ENCODE measurements at places on chromosomes 5 and 9.

DNA sequence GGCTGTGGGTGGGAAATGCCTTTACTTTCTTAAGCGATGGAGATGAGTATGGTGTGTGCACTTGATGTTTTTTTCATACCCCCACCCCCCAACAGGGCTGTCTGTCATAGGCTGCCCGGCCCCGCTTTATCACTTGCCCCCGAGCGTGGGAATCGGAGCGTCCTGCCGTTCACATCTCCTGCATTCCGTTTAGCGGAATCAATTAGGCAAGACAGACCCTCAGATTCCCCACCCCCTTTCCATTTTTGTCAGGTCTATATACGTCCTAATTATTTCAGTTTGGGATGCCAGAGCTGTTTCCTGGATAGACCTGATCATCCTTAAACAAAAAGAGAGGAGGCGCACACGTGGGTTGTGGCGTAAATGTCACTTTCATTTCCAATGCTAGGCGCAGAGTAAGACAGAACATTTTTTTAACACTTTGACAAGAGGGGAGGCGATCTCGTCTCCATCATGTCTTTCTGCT, 217.2 kb downstream of the MEF2C start:
- DNase-seq = no peak

- no peak for DNase-seq
Measured at GRCh38 chr9:35001285-35001677, 11.7 kb downstream of the DNAJB5 start.

GRCh38 chr5:9895302-9895645, 265.1 kb upstream of the TAS2R1 start:
- no peak for DNase-seq

- DNase-seq = no peak
Measured at GRCh38 chr9:106643211-106643930, 219.6 kb upstream of the ZNF462 start.

- DNase-seq = no peak
Measured at GRCh38 chr9:7315746-7316145, 483.8 kb downstream of the DMAC1 start.

DNA sequence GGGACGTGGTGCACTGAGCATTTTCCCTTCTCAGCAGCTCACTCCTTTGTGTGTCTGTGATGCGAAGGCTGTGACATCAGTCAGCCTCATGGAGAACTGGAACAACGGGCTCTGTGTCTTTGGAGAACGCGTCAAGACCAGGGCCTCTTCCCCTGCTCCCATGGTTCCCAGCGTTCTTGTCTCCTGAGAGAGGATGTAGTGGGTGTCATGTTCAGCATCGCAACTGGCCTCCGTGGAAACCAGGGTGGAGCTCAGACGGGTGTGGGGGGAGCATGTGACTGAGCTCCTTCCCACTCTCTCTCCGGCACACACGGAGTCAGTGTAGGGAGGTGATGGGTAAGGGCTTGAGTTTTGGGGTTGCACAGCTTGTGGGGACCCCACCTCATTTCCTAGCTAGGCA, 59.7 kb downstream of the TENT4A start:
- no peak for DNase-seq

DNA sequence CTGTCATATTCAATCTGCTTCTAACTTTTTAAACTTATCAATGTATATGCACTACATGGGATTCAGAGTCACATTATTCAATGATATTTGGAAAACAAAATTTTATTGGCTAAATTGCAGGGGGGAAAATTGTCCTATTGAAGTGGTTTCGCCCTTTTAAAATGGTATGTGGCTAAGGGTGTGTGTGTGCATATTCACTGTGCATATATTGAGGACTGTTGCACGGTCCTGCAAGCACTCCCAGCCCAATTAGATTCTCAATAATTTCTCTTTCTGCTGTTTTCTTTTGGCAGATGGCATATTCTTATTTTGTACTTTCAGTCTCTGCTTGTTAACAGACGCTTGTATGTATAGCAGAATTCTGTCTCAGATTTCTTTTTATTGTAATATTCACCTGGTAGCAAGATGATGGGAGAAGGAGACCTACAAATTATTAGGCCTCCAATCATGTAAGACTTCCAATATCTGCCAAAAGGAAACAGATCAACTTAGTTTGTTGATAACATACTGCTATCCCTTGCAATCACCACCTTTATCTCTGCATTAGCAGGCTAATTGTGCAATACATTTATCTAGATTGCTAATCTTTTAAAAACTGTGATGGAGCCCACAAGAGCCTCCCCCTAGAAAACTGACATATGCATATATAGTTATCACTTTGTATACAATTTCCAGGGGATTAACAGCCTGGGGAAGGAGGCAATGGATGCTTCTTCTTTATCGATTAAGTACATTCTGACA, 411.5 kb downstream of the PLK2 start:
- DNase-seq = no peak

GRCh38 chr5:93998951-93999455, 257.6 kb upstream of the POU5F2 start:
- no peak for DNase-seq

- no peak for DNase-seq
Measured at GRCh38 chr5:14593326-14594021, 11.9 kb downstream of the OTULINL start.

DNA sequence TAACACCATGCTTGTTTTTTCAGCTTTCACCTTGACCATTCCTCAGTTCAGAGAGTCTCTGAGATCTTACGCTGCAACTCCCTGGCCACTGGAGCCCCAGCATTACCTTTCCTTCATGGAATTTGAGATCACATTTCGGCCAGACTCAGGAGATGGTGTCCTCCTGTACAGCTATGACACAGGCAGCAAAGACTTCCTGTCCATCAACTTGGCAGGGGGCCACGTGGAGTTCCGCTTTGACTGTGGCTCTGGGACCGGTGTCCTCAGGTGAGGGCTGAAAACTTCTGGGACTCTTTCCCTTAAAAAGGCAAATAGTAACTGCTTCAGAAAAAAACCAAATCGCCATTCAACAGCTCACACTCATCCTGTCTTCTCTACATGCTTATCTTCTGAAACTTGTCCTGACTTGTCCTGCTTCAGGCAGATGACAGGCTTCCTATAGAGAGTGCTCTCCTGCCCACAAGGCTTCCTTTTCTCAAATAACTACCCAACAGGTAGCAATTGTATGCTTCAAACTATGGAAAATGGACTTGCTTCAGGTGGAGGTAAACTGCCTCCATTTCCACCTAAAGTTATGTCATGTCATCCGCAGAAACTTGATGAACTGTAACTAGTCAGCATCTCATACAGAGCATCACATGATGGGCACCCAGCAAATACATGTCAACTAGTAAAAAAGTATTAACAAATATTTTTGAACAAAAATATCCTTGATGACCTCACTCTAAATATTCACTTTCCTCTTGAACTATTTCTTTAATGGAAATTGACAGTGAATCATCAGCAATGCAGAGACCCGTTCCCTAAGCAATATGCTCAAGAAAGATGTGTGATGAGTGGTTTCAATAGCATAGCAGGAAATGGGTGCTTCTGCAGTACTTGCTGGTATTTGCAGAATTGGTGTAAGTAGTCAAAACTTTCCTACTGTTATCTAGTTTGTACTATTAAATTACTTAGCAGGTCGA, 129.2 kb downstream of the LIFR start:
- DNase-seq = peak; percentile 87

- no peak for DNase-seq
Measured at GRCh38 chr9:33130961-33131789, 36.0 kb downstream of the B4GALT1 start.

DNA sequence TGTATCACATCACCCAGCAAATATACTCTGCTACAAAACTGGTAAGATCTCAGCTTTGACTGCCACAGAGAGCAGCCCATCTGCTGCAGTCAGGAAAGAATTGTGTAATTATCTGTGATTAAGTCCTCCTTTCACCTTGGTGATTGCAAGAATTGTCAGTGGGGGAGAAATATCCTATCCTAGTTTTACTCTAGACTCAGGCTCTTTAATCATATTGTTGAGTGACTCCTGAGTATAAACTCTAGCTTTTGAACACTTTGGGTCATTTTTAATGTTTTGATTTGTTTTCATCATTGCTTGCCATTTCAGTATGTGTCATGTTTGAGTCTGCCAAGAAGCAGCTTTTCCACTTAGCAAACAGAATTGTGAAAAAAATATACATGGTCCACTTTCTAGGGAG, 32.1 kb downstream of the VCAN start:
- peak; percentile 20 for DNase-seq

DNA sequence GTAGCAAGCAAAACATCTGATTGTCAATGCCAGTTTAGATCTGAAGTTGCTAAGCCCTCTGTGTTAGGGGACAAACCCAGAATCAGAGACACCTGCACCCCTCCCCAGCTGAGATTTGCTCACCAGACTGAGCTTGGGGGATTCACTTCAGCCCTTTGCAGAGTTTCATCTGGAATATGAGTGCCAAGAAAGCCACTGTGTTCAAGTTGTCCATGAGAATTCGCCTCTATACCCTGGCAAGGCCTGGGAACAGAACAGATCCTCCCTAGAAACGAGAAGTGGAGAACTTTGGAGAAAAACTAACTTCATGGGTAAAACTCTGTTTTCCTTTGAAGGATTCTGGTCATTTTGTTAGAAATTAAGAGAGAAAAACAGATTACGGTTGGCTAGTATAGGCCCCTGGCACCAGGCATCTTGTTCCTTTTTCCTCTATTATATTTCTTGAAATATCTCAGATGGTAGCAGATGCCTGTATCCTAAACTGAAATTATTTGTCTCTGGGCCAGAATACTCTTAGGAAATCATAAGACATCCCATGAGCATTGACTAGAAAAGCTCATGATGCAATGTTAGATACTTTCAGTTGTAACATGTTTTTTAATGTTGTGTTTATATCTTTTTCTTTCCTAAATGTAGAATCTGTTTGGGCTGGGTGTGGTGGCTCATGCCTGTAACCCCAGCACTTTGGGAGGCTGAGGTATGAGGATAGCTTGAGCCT, 64.4 kb downstream of the SNX18 start:
- DNase-seq = no peak

GRCh38 chr5:91228188-91228587, 154.9 kb downstream of the ARRDC3 start:
- no peak for DNase-seq

DNA sequence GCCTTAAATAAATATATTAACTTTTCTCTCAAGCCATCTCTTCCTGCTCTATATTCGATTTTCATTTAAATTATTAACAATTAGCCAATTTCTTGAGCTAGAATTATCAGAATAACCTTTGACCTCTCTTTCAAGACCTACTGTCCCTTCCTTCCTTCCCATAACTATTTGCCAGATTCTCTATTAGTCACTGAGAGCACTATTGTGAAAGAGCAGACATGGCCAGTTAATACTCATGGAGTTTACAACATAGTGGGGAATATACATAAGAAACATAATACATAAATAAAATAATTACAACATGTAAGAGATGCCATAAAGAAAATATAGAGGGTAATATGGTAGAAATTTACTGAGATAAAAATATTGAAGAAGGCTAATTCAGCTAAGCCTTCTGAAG, 72.1 kb upstream of the CHD1 start:
- DNase-seq = peak; percentile 71

DNA sequence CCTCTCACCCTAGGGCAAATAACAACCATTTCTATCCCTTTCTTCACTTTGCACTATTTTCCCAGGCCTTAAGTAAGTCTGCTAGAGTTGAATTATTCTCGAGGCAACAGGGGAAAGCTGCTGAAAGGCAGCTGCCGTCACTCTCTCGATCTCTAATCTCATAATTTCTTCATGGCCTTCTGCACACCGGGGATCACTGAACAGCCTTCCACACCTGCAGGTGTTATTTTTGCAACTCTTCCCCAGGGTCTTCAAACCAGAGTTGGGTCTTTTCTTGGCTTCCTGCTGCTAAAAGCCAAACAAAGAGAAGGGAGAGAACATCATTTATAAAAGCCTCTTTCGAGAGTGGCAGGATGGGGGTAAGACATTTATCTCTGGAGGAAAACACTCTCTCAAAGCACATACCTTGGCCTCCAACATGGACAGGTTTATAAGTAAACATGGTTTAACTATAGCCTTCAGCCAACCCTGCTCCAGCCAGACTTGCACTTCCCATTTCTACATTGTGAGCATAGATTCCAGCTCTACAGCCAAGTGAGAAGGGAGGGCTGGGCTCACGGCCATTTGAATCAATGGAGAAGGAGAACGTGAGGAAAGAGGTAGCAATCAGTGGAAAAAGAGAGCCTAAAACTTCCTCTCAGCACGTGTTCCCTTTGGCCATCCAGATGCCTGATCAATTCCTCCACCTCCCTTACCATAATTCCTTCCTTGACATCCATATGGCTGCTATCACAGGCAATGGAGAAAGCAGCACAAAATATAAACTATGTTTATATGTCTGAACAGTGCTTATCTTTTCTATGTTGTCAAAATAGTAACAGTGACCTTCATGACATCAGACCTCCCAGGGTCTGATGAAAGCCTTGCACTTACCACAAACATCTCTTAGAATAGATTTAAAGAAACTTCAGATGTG, 464.9 kb downstream of the TLE1 start:
- no peak for DNase-seq

GRCh38 chr9:130640681-130641080, 23.7 kb upstream of the PRDM12 start:
- no peak for DNase-seq

- no peak for DNase-seq
Measured at GRCh38 chr9:137492464-137493363, 33.6 kb upstream of the NSMF start.

DNA sequence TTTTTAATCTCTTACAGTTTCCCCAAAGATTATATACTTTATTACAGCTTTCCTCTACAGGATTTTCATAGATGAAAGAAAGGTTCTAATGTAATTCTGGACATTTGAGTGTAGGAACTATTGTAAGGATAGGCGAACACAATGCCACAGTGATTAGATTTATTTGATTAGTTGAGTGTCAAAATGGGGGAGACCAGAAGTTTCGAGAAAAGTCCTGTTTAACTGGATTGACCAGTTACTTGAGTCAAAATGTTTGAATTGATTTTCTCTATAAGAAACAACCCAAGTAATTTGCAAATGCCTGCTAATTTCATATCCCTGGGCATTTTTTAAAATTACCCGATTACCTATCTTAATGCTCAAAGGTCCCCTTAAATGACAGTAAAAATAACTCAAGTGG, 50.6 kb downstream of the SMARCA2 start:
- DNase-seq = peak; percentile 15

DNA sequence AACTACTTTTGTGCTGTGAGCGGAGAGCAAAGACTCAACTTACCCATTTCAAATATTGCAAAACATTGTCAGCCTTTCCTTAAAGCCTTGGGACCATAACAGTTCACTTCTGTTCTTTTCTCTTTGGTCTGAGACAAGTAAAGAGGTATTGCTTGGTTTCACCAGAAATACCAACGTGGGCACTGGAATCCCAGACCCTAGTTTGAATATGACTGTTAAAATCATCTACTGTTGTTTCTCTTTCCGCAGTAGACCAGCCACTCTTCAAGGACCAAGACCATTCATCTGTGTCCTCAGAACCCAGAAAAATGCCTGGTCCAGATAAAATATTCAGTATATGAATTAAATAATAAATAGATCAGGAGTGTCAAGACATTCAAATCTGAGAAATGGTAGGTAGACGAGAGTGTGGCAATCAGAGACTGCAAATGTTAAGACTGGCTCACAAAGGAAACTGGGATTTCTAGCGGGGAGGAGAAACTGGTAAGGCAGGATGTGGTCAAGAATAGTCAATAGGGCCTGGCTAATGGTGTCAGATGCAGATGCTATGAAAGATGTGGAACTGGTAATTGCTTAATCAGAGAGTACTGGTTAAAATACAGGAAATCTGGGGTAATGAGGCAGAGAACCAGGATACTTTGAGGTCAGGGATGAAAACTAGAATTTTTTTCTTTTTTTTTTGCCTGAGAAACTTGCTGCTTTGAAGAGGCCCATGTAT, 82.1 kb upstream of the IL33 start:
- DNase-seq = peak; percentile 97

All from epithelial cell of esophagus (primary cell).